ENCODE measurements at places on chromosomes 5 and 9.
A peak's percentile ranks its signal among the peaks of the same experiment; 100 is the strongest.

DNA sequence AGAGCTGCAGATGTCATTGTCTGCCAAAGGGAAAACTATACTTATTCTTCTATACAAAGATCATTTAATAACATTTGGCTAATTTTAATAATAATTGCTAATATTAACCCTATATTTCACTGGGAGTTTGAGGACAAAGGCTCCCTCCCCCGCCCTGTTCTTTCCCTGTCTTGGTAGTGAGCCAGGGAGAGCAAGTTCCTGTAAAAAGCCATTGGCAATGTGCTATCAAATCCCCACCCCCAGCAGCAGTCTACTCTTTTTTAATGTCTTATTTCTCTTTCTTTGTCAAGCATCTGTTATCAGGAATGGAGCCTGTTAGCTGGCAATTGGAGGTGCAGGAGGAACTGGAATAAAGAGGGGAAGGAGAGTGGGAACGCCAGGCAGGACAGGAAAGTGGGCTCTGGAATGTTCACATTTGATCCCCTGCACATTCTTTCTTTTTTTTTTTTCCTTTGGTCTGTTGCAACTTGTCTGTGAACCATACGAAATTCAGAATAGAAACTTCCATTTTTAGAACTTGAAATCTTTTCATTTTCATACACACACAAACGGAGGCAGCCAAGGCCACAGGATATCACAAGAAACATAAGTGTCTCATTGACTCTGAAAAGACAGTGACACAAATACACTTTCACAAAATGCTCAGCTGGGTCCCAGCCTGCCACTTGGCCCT is 664.8 kb upstream of the ZNF608 start:
- no peak for DNase-seq

DNA sequence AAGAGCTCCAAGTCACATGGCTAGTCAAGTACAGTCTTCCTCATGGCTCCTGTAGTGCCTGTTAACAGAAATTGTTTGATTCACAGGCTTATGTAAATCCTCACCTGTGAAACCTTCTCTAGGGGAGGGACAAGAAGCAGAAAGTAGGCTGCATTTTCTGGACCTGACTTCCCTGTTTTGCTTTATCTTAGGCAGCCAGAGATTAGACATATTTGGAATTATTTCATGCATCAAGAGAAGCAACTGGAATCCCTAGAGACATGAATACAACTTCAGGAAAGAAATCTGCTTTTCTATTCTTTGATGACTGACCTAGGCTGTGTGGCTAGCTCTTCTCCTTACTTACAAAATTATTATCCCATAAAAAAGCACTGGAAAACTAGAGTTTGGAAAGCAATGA is 52.3 kb downstream of the CAST start:
- DNase-seq, result no peak

DNA sequence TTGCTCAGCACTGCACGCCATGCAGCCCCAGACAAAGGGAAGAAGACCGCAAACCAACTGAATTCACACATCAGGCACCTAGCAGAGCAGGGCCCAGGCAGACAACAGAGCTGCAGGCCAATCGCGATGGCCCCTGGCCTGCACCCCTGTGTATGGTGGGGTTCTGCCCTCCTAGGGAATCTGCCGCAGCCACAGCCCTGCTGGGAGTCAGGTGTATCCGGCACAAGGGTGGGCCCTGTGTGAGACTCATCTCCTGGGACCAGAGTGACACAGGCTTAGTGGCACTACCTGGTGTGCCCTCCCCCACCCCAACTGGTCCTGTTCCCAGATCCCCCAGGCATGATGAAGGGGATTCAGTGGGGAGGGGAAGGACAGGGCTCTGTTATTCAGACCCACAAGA is 122.8 kb downstream of the ATPSCKMT start:
- DNase-seq, result no peak

GRCh38 chr5:62259699-62260250 is 46.2 kb upstream of the KIF2A start:
- no peak for DNase-seq

DNA sequence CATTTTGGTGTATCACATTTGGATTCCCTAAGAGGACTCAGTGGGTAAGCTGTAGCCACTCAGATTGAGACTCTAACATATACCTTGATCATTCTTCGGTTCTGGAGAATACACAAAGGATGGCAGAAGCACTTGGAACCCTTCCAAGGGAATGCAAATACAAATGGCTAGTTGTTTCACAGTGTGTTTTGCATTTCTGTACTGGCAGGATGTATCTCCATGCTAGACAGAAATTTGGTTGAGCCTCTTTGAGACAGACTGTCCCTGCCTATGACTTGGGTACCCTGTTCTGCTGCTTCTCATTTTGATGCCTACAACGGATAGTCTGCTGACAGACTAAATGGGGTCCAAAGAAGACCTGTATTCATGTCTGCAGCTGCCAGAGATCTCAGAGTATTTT is 273.5 kb downstream of the TMEM38B start:
- DNase-seq, result no peak

- DNase-seq, result no peak
Observed at GRCh38 chr9:71552480-71552879, 215.8 kb downstream of the CEMIP2 start.

GRCh38 chr9:29144476-29144875 is 1571.2 kb upstream of the C9orf72 start:
- DNase-seq, result no peak

- DNase-seq, result no peak
Observed at GRCh38 chr5:77230727-77231470, 20.4 kb downstream of the PDE8B start.

DNA sequence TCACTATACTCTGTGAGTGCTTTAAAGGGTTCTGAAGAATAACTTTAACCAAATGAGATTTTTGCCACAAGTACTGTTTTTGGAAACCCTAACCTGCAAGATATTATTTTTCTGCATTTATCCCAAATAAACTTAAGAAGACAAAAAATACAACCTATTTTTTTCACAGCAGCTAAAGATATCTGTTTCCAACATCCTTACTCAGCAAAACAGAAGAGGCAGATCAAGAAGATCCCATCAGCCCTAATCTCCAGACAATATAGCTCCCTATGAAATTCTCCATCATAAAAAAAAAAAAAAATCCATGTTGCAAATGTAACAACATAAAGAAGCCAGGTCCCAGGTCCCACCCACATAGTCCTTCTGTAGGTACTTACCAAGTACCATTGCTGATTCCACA is 7.6 kb downstream of the PCSK1 start:
- DNase-seq, result no peak

- DNase-seq, result peak; percentile 74
Observed at GRCh38 chr9:128438343-128439109, 17.3 kb upstream of the ODF2 start.

GRCh38 chr5:9365512-9365911 is 180.4 kb downstream of the SEMA5A start:
- DNase-seq, result no peak

DNA sequence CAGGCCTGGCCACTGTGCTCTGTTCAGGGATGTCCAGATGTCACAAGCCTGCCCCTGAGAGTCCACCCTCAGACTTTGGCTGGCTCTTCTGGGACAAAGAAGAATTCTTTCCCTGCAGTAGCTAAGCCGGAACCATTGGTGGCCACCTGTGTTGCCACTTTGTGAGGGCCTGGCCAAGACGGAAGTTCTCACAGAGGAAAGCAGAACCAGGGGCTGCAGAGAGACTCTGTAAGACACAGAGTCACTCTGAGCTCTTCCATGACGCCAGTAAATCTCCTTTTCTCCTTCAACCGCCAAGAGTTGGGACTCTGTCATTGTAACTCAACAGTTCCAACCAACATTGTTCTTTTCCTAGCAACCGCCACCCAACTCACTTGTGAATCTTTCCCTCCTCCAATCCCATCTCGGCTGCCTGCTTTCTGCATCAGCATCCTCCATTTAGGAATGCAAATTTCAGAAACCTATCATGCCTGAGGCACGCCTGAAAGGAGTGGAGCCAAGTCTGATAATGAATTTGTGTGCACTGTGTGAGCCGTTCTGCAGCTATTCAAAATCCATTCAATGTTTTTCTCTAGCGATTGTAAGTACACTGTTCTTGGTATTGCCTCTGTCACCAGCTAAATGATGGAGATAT is 37.8 kb upstream of the ATP6V1G1 start:
- no peak for DNase-seq

DNA sequence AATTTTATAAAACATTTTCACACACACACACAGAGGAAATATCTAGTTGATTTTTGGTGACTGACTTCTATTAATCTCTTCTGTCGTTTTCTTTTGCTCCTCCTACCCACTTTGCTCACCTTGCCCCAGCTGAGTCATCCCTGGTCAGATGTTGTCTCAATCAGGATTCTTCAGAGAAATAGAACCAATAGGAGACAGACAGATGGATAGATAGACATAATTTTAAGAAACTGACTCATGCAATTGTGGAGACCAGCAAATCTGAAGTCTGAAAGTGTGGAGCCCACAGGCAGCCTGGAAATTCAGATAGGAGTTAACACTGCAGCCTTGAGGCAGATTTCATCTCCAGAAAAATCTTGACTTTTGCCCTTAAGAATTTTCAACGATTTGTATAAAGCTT is 37.0 kb upstream of the PIK3R1 start:
- DNase-seq, result no peak

GRCh38 chr5:143402553-143403333 is 743 bp downstream of the NR3C1 start:
- peak; percentile 35 for DNase-seq

- DNase-seq, result no peak
Observed at GRCh38 chr9:23543419-23543818, 282.6 kb downstream of the ELAVL2 start.

DNA sequence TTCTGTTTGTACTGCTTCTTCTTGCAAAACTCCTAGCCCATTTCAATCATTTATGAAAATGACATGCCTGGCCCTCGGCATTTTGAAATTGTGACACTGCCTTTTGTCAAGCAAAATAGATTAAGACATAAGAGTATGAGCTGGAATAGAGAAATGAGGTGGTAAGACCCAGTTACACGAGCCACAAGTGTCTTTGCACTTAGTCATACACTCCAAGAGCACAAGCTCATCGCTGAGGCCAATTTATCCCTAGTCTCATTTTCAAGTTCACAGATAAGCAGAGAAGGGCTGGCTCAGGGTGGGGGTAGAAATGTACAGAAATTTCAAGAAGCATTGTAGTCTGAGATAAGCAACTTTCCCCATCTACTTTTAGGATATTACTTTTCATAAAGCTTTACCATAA is 40.6 kb upstream of the MAP1B start:
- DNase-seq, result no peak

GRCh38 chr9:4620881-4621555 is 41.1 kb upstream of the PLPP6 start:
- DNase-seq, result no peak

GRCh38 chr5:18465833-18466681 is 831.8 kb downstream of the TAF11L14 start:
- no peak for DNase-seq

DNA sequence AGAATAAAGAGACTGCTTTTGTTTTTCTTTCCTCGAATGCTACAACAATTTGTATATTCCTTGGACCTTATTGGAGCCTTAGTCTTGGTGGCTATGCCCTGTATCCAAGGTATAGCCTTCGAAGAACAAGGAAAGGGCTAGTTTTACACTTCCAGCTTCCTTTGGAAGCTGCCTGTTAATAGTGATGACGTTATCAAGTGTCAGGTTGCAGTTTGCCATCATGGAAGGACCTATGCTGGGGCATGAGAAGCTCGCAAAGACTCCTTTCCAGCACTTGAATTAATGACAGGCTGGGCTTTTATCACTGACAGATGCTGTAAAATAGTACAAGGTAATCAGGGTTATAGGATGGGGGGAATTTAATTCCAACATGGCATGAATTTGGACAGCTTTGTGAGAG is 157.9 kb downstream of the KDM4C start:
- DNase-seq, result no peak

- no peak for DNase-seq
Observed at GRCh38 chr9:130756455-130757152, 63.0 kb downstream of the EXOSC2 start.

- peak; percentile 49 for DNase-seq
Observed at GRCh38 chr5:14264605-14265316, 121.6 kb downstream of the TRIO start.

- DNase-seq, result no peak
Observed at GRCh38 chr5:175766963-175767362, 104.4 kb upstream of the CPLX2 start.

- no peak for DNase-seq
Observed at GRCh38 chr9:91243029-91243428, 118.7 kb downstream of the AUH start.

DNA sequence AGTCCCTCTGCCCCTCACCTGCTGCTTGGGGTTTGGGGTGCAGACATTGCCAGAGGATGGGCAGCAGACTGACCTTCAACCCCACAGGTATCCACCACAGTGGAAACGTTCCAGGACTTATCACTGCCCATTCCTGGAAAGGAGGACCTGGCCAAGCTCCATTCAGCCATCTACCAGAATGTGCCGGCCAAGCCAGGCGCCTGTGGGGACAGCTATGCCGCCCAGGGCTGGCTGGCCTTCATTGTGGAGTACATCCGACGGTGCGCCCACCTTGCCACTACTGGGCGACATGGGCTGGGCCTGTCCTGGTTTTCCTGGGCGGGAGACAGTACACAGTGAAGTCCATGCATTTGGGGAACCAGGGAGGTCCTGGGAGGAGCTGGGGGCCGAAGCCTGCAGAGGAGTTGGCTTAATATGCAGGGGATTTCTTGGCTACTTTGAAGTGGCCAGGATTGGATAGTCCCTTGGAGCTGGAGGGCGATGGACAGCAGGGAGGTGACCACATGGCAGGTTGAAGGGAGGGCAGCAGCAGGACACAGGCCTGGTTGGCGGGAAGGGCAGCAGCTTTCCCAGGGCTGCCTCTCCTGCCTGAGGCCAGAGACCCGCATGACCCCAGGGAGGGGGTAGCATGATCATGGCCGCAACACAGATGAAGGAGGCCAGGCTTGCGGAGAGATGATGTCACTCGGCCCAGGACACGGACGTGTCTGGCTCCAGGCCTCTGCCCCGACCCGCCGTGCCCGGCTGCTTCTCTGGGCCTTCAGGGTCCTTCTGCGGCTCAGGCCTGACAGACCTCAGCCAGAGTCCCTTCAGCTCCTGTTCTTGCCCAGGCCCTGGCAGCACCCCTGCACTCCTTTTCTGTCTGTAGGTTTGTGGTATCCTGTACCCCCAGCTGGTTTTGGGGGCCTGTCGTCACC is 34.6 kb downstream of the USP20 start:
- DNase-seq, result no peak

GRCh38 chr9:19484699-19485098 is 75.9 kb downstream of the ACER2 start:
- no peak for DNase-seq

DNA sequence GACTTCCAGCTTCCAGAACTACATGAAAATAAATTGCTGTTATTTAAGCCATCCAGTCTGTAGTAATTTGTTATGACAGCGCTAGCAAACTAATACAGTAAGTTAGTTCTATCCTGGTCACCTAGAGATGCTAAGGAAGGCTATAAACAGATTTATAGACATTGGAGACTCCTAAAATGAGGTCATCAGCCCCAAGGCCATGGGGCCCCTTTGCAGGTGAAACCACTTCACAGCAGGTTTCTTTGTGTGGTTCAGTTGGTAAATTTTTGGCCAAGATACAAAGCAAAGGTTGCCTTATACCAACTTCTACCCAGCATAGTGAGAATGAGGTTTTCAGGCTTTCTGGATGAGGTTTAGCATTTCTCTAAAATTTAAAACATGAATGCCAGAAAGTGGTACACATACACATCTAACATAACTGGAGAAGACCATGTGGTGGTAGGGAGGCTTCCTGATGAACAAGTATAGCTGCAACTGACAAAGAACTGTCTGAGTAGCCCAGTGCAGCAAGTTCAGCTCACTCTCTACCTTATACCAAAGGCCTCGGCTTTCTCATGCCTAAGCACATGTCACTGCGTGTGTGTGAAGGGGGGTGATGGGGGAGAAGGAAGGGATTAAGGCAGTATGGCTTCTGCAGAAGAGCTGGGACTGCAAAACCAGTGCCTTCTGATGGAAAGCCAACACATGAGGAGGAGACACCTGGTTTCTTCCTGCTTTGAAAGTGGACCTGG is 264.6 kb upstream of the TAS2R1 start:
- DNase-seq, result no peak
